Common myeloid progenitor, CD34-positive (primary cell): ENCODE measurements at places on chromosomes 3 and 15.
A peak's percentile ranks its signal among the peaks of the same experiment; 100 is the strongest.

DNA sequence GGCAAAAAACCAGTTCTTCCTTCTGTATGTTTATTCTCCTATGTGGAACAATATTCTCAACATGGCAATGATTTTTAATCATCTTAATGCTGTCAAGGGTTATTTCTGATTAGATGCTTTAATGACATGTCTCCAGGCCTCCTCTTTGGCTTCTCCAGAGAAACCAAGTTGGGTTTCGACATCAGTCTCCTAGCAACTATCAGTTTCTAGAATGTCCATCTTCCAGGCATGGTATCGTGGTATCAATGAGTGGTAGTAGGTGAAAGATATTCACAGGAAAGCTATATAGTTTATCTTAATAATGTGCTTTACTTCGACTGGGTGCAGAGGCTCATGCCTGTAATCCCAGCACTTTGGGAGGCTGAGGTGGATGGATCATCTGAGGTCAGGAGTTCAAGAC is 128.5 kb downstream of the C3orf70 start:
- DNase-seq = no peak

DNA sequence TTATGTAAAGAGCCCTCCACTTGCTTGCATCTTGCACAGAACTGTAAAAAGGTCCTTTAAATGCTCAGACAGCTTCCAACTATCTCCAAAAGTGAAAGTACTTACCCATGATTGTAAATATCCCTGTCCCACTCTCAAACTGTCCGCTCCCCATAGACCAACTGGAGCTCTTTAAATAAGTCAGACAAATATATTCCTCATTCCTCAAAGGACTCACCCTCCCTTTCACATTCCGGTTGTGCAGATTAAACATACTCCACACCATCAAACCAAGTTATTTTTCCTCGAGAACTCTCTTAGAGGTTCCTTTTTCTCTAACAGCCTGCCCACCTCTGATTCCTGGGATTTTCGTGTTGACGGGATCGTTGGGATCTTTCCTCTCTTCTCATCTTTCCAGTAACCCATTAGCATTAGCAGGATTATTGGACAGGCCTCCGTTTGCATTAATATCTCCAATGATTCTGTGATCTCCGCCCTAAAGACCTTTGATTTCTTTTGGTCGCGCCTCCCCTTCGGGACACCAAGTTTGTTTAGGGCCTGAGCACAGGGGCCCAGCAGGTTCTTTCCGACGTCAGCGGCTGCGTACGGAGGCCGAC is 763 bp downstream of the GOLGB1 start:
- DNase-seq = peak; percentile 60

- DNase-seq = no peak
These were observed 328.5 kb upstream of the GOLIM4 start for GRCh38 chr3:168424059-168424734.

GRCh38 chr3:18425641-18426257 is 610 bp upstream of the SATB1 start:
- DNase-seq = peak; percentile 82

DNA sequence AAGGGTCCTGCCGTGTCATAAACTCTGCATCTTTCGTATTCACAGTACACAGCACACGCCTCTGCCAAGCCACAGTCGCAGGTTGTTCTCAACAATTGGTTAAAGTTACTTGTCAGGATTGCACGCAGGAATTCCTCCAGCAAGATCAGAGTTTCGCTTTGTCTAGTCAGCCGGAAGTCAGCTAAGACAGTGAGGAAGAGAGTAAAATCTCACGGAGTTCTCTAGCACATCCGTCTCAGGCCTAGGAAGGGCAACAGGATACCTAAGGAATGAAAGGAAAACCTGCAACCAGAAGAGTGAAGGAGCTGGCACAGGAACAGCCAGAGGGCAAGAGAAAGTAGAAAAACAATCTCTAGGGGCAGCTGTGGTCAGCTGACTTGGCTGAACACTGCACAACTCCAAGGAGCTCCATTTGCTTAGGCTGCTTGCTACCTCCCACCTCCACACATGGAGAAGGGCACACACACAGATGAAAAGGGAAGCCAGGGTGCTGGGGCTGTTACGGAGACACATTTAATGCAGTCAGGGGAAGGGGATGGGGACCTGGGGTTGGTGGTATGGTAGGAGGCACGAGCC is 23.7 kb downstream of the RORA start:
- DNase-seq = no peak

DNA sequence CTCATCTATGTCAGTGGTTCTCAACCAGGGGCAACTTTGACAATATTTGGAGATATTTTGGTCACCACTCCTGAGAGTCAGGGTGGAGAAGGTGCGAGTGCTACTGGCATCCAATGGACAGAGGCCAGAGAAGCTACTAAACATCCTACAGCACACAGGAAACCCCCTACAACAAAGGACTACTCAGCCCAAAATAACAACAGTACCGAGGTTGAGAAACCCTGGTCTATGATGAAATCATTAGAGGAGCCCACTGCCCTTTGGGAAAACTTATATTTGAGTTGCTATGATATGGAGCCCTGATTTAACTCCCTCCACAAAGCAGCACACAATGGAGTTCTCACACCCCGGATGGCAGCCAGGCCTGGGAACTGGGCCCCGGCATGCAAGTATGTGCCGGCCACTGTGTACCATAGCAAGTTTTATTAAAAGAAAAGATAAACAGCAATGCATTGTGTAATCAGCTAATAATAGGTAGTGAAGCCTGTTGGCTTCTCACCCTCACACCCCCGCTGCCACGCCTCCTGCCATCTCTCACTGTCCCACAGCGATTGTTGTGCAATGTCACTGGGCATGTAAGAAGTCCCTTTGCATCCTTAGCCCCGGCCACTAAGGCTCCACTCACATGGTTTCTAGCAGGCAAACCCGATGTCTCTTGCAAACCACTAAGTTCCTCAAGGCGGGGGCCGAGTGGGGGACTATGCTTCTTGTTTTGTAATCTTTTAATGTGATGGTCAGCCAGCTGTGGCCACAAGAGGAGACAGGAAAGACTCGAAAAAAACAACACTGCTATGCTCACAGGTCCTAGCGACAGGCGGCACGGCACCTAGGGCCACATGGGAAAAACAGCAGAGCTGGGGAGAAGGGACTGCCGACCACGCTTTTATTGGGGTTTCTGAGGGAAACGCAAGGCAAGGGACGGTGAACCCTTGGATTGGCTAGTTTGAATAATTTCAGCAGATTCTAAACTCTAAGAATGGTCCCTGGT is 110.0 kb downstream of the AQP9 start:
- no peak for DNase-seq

DNA sequence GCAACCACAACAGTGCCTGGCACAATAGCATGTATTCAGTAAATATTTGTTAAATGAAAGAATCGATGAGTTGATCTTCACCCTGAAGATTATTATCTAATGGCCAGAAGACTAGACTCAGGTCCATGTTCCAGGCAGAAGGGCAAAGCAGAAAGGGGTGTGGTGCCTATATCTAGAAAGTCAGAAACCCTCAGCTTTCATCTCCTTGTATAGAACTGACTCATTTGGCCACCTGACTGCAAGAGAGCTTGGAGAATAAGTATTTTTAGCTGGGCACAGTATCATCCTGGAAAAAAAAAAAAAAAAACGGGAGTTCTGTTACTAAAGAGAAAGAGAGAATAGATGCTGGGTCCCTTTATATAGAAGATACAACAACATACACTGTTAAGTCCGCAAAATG is 69.7 kb upstream of the SPRED1 start:
- DNase-seq = no peak

- no peak for DNase-seq
These were observed 48.0 kb upstream of the FSTL1 start for GRCh38 chr3:120498556-120499346.

DNA sequence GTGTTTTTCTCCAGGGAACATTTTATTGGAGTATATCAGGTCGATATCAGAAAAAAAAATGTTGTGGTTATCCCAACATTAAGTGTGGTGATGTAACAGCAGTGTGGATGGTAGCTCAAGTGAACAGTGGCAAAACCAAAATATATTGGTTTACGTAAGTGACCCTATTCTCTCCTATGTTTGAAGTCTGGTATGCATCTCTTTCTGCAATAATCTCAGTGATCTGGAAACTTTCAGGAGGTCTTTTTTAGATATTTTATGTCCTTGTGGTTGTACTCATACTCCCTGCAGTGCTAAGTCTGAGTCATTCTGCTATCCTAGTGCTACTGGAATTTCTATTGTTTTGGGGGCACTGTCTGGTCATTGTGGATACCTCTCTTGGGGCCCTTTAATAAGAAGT is 137.9 kb downstream of the SNRPN start:
- no peak for DNase-seq

DNA sequence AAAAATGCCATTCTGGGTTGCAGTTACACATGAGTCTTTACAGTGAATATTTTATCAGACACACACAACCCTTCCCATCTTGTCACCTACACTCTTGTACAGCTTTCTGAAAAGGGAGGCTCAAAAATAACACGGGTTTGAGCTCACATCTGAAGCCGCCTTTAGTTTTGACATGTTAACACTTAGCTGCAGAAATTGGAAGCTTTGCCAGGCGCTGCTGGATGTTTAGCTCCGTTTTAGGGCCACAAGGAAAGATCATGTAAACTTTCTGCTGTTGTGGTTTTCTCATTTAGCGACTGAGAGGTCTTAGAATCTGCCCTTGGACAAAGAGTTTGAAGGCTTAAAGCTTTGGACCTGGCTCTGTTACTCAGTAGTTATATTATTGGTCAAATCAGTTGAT is 120.1 kb downstream of the OXNAD1 start:
- no peak for DNase-seq

DNA sequence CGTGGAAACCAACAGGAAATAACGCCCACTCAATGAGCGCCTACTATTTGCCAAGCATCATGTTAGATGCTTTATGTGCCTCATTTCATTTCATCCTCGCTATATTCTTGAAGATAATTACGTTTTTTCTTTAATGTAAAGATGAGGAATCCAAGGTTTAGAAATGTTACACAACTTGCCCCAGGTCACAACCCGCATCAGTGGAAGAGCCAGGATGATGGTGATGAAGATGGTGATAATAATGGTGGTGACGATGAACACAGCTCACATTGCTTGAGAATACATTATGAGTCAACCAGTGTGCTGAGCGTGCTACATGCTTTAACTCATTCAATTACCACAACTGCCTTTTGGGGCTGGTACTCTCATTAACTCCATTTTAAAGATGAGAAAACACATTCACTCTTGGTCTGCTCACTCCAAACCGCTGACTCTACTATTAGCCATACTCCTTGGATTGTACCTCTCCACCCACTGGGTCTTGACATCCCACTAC is 21.5 kb upstream of the MYO1E start:
- no peak for DNase-seq

- no peak for DNase-seq
These were observed 38.7 kb downstream of the GJD2 start for GRCh38 chr15:34716111-34716510.

- no peak for DNase-seq
These were observed 17.4 kb downstream of the PTPRG start for GRCh38 chr3:61578667-61579367.

GRCh38 chr15:25832158-25832557 is 31.0 kb downstream of the ATP10A start:
- DNase-seq = no peak

DNA sequence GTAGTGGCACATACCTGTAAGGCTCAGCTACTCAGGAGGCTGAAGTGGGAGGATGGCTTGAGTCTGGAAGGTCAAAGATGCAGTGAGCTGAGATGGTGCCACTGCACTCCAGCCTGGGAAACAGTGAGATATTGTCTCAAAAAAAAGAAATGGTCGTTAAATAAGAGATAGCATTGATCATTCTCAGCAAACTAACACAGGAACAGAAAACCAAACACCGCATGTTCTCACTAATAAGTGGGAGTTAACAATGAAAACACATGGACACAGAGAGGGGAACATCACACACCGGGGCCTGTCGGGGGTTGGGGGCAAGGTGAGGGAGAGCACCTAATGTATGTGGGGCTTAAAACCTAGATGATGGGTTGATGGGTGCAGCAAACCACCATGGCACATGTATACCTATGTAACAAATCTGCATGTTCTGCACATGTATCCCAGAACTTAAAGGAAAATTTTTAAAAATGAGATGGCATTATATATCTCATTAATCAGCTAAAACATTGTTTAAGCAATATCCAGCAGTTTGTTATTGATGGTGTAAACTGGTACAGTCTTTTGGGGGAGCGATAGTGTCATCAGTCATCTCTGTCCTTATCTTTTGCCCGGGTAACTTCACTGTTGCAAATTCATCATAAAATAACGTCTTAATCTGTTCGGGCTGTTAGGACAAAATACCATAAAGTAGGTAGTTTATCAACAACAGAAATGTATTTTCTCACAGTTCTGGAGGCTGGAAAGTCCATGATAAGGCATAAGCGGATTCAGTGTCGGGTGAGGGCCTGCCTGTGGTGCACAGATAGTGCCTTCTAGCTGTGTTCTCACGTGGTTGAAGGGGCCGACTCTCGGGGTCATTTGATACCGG is 1.7 kb upstream of the MAN2A2 start:
- peak; percentile 94 for DNase-seq

DNA sequence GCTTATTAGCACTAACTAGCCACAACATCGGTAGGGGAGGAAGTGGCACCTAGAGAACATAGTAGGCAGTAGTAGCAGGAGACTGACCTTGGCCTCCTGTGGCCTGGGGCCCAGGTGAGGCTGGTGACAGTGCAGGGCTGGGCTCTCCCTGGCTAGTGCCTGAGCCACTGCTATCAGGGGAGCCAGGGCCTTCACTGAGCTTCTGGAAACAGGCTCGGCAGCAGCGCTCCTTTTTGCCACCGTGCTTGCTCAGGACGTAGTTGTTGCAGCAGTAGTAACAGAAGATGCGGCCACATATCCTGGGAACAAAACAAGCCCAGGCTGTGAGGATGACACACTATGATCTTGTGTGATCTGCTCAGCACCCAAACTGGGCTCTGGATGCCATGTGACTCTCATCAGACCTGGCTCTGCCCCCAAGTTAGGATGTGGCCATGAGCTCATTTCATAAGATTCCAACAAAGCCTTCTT is 15.1 kb downstream of the CXCR6 start:
- no peak for DNase-seq

- no peak for DNase-seq
These were observed 123.0 kb downstream of the MEGF11 start for GRCh38 chr15:66130496-66131034.

- DNase-seq = no peak
These were observed 11.0 kb upstream of the VPS39 start for GRCh38 chr15:42218953-42219592.

DNA sequence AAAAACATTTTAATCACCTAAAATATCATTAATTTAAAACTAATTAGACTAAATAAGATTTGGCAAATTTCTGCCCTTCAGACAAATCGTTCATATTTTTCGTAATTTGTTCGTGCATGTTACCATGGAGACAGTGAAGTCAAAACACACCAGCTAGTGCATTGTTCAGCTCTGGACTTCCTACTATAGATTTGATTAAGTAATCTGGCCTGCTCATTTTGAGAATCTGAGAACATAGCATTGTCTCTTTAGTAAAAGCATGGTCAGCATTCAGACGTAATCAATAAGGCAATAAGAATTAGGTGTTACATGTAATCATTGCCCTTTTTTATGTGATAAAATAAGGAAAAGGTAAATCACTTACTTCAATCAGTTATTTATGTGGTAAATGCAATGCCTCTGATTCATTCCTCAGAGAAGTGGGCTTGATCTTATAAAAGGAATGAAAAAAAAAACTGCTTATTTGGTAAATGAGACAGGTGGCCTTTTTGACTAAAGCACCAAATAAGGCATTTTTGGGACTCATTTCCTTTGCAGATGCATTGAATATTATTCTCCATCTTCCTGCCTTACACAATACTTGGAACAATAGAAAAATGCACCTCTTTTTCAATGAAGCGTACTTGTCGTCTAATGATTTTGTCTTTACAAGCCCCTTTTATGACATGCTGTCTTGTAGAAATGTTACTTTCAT is 84.5 kb upstream of the FNDC3B start:
- DNase-seq = no peak

GRCh38 chr3:10941972-10942371 is 50.6 kb upstream of the SLC6A1 start:
- peak; percentile 10 for DNase-seq

- peak; percentile 60 for DNase-seq
These were observed 1.9 kb downstream of the CBLB start for GRCh38 chr3:105866656-105867653.
